ENCODE measurements at places on chromosomes 2 and 18.
A peak's percentile ranks its signal among the peaks of the same experiment; 100 is the strongest.

- no peak for DNase-seq
These were observed 17.0 kb downstream of the SMAD7 start for GRCh38 chr18:48933578-48934414.

- no peak for DNase-seq
These were observed 2.8 kb upstream of the PPP4R3B start for GRCh38 chr2:55620123-55620779.

DNA sequence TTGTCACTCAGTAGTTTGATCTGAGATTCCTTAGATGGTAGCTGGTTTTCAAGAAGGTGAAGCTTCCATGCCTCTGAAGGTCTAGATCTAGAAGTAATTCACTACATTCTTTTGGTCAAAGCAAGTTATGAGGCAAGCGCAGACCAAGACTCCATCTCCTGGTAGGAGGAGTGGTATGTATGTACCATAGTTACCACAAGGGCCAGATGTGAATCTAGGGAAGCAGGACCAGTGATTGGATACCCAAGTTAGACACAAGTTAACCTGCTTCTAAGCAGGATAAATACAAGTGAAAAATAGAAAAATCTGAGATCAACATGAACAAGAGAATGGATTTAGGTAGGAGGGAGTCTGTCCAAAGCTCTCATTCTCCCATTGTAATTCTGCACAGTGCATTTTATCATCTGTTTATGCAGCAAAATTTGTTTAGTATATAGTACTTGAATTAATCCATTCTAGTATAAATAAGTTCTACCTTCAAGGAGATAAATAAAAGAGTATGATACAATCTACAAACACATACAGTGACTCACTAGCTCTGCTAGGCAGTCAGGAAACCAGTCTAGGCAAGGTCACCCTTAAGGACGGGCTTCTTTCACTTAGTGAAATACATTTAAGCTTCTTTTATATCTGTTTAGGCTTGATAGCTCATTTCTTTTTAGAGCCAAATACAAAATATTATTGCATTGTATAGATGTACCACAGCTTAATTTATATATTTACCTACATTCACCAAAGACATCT lies 14.2 kb upstream of the DOCK10 start:
- DNase-seq, result no peak

- no peak for DNase-seq
These were observed 105.0 kb upstream of the ALK start for GRCh38 chr2:30026091-30027055.

DNA sequence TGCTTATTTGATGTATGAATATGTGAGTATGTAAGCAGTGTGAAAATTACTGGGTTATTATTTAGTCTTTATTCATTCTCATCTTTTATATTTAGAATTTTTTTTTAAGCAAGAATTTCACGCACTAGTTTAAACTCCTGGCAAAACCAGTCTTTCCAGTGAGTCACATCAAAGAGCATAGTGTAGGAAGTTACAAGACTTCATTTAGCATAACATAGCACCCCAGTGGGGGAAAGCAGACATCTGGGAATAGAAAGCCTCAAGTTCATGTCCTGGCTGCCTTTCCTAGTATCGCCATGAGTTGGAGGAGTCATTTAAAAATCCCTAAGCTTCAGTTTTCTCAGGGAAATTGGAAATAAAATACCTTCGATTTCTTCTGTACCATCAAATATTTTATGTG lies 408.3 kb downstream of the NUP35 start:
- DNase-seq, result no peak

GRCh38 chr2:173402405-173402974 lies 47.8 kb downstream of the CDCA7 start:
- DNase-seq, result peak; percentile 59

DNA sequence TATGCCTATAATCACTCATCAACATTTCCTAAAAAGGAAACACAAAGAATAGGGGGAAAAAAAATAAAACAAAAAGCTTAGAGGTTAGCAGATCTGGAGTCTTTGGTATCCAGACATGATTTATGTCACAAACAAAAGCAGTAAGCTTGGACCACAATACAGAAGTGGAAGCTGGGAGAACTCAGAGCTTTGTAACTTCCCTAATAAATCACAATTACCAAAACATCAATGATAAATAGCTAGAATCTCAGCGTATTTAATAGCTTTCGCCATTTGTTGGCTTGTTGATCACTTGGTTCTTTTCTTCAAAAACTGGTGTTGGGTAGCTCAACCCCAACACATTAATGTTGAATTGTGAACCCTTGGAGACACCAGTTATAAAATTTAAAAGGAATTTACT lies 392.5 kb downstream of the IRS1 start:
- DNase-seq, result no peak

DNA sequence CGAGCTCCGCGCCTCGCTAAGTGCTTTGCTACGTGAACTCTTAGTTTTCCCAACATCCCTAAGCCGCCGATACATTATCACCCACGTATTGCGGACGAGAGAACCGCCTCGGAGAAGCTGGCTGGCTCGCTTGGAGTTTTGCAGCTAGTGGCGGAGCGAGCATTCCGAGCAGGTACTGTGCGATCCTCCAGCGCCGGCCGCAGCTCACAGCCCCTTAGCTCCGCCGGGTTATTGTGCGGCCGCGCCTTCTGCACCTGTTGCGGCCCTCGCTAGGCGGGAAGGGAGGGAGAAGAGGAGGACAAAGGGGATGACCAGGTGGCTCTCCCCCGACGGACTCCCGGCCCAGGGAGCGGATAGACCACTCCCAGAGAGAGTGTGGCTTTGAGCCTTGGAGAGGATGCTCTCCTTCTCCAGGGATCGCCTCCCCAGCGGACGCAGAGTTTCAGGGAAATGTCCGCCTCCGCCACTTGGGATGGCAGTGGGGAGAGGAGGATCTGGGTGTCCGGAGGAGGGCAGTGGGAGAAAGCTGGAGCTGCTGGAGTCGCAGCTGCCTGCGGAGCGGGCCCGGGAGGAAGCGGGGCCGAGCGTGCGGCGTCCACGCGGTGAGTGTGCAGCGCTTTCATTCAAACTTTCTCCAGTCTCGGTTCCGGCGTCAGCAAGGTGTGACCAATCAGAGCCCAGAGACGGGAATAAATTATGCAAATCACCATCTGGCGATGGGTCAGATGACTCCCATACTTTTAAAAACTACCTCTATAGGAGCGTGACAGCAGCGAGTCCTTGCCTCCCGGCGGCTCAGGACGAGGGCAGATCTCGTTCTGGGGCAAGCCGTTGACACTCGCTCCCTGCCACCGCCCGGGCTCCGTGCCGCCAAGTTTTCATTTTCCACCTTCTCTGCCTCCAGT lies at the start of gene LIPG:
Gene LIPG, plus strand, starts transcription at position 769 of the 905 bp plus-strand sequence. CDS start 252 bp downstream, outside the sequence.
- no peak for DNase-seq

- DNase-seq, result no peak
These were observed 85.7 kb downstream of the METTL8 start for GRCh38 chr2:171348056-171348455.

DNA sequence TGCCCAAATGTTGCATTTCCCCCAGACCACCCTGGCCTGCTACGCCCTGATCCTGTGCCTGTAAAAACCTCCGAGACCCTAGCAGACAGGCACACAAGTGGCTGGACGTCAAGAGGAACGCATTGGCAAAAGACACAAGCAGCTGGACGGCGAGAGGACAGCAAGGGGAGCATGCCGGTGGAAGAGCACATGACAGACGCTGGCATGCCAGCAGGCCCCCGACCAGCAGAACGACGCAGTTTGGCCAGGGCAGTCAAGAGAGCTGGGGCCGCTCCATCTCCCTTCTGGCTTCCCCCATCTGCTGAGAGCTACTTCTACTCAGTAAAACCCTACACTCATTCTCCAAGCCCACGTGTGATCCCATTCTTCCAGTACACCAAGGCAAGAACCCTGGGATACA lies 42.1 kb downstream of the SAP130 start:
- no peak for DNase-seq

DNA sequence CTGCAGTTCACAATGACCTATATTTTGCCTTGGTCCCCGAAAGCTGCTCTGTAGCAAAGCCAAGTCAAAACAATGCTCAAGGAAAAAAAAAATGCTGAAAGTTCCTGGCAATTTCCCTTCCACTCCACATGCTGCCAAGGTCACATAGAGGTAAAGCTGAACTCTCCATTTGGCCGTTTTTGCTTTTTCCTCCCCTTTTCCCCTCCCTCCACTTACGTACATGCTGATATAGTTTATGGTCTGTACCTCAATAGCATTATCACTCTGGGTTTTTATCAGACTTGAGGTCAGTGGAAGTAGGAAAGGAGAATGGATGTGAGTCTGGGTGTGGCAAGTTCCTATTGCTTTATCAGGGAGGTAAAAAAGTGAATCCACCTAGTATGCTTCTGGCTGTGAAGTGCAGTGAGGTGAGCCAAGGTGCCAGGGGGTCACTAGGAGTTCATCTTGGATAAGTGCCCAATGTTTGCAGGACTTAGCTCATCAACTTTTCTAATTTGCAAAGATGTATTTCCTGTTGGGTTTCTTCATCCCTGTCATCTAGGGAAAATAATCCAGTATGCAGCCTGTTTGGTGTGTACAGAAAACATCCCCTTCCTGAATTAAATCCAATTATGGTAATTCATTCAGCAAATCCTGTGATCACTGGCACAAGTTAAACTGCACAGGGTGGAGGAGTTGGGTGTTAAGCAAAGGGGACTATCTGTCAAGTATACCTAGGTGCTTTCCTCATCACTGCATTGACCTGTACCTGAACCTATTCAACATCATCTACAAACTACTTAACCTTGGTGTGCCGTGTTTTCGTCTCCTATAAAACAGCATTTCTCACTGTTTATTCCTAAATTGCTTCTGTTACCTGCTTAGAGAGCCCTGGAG lies 124.3 kb upstream of the CYP26B1 start:
- no peak for DNase-seq

DNA sequence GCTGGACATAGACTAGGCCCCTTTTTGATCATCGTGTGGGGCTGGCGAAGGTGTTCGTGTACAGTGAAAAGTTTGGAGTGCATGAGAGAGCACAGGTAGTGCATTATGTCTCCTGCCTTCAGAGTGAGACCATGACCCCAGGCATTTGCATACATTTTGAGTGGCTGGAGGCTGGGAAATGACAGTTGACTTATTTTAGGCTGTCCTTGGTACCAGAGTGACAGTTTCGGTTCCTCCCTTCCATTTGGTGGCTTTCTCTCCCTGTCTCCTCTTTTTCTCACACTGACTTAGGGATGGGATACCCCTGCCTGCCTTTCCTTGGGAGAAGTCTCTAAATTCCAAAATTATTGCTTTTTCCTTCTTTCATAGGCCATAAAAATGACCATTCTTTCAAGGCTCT lies 20.1 kb downstream of the SERPINB12 start:
- no peak for DNase-seq

DNA sequence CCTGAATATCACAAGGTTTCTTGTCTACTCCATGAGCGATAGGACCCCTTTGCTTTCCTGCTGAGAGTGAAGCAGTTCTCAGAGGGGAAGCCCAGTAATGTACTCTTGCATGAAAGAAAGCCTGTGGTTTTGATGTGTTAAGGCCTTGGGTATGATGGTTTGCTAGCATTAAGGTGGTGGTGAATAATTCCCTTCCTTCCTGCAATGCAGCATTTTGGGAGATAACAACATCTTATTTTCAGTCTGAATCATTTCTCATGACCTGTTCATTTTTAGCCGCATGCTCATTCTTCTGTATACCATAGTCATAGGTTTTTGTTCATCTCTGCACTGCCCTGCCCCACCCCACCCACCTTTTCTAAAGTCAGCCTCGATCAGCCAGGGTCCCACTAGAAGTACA lies 66.2 kb downstream of the HNMT start:
- DNase-seq, result no peak

- no peak for DNase-seq
These were observed 84.1 kb downstream of the RAPH1 start for GRCh38 chr2:203451011-203451410.

DNA sequence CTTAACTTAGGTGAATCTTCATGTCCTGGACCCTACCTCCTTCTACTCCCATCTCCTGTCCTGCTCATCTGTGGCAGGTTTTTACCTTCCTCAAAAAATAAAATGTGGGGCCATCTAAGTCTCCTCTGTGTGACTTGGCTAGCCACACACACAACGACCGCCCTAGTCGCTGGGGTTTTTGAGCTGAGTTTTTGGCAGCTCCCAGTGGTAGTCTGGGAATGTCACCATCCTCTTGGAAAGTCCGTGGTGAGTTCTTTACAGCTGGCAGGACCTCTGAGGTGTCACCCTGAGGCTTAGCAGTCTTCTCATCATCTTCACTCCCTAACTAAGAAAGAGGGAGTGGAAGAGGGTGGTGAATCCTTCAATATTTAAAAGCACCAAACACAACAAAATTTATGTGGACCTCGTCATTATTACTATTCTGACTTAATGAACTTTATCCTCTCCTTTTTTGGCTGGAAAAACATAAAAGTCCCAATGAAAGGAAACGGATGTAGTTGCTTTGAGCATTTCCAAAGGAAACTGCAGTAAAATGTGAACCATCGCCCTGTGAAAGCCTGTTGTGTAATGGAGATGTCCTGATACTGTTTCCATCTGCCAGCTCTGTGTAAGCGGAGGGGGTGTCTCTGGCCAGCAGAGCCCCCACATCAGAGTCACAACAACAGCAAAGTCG lies 78.6 kb downstream of the VAPA start:
- DNase-seq, result no peak

DNA sequence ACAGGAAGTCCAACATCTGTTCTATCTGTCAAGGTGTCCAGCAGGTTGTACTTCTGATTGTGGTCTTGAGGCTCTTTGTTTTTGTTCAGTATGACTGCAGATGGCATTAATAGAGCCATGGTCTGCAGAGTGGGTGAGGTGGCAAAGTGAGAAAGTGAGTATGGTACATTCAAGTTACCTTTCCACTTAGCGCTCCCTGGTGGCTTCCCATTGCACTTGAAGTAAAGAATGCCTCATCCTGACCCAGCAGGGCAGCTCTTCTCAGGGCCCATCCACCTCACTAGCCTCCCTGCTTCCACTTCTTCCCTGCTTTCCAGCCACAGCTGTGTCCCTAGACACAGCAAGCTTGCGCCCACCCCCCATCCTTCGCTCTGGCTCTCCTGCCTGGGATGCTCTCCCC lies 148.0 kb upstream of the ALPP start:
- no peak for DNase-seq

DNA sequence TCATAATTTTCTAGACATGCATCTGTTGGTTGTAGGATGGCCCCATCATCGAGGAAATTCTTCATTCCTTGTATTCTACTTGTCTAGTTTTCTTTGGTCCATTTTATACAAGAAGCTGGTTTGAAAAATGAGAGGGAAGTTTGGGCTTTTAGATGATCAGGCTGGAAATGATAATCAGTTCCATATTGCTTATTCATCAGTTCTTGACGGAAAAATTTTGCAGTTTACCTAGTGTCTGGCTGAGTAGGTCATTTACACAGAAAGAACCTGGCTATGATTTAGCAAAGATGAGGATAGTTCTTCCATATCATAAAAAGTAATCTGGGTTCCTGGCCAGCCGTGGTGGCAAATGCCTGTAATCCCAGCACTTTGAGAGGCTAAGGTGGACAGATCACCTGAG lies 374.9 kb downstream of the LRRTM1 start:
- DNase-seq, result no peak

DNA sequence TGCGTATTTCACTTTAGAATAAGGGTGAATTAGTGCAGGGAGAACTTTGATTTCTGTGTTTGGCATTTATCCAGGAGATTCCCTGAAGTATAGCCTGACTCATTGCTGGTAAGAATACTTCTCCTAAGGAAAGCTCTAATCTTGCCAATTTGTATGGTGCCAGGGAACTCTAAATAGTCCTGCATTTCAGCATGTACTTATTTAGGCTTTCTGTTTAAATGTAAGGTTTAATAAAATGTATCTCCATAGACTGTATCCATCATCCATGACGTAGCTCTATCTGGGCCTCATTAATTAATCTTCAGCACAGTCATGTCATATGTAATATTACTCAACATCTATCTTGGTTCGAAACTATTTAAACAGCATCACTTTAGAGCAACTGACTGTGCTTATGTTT lies 127.7 kb downstream of the DOK6 start:
- DNase-seq, result no peak

GRCh38 chr2:149727927-149728326 lies 140.4 kb upstream of the MMADHC start:
- DNase-seq, result no peak
